ENCODE measurements at places on chromosomes 6 and 20.

DNA sequence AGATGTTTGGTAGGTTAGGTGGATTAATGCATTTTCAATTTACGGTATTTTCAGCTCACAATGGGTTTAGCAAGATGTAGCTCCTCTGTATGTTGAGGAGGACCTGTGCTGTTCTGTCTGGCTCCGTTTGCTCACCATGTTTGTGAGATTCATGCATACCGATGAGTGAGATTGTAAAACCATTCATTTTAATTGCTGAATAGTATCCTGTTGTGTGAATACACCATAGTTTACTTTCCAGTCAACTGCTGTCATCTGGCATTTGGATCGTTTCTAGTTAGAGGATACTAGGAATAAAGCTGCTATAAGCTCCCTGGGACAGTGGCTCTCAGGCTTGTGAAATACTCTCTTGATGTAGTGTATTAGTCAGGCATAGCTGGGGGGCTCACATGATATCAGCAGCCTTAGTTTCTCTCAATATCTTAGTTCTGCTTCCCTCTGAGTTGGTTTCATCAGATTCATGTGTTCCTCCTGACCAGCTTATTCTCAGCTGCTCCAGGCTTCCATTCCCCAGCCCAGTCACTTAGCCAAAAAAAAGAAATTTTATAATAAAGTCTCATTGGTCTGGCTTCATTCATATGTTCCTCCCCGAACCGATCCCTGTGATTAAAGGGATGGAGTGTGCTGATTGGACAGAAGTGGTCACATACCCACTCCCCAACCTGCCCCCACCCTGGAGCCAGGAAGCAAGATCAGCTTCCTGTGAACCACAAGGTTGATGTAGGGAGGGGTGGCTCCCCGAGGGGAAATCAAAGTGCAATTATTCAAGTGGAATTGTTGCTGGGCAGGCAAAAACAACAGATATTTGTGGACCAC is 10.9 kb upstream of the B4GALT5 start:
- DNase-seq: no peak

DNA sequence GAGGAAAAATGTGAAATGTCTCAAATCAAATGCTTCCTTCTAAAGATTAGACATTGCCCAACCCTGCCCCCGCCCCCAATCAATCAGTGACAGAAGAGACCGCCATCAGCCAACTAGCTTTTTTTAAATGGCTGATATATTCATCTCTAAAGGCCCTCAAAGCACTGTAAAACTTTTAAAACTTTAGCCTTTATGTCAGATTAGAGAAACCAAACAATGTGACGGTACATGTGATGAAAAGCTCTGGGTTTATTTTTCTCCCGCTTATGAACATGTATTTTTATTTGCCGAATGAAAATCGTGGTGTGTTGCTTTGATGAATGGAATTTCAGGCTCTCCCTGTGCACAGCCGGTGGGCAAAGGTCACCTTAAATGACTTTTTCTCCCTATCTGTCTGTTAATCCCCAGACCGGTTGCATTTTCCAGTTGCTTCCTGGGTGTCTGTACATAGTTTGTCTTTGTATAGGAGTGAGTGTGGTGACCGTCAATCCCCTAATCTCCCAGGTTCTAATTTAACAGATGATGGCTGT is 38.5 kb downstream of the TBC1D7 start:
- no peak for DNase-seq

DNA sequence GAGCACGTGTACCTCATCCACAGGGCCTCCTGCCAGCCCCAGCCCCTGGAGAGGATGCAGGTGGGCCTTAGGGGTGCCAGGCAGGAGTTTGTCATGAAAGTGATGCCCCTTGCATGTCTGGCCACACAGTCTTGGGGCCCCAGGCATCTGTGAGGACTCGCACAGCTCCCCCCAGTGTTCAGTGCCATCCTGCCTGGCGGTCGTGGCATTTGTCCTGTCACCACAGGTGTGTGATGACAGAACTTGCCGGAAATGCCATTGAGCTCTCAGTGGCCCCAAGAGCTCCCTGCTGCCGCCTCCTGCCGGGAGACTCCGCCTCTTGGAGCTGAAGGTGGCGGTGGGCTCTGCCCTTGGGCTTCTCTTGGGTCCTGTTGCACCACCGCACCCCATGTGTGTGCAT is 30.6 kb upstream of the ADRM1 start:
- no peak for DNase-seq

DNA sequence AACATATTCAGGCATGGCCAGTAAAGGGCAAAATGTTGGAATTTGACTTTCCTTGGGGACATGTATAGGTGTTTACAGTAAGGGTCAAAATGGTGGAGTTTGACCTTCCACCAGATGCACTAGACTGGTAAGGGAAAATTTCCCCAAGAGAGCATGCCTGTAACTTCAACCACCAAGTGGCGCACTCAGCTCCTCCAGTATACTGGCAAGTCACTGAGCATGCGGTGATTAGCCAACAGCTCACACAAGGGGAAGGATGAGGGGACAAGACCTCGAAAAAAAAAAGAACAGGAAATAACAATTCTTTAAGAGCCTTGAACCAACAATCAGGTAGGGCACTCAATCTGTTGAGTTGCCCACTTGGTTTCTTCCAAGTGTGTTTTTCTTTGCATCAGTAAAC is 140.9 kb downstream of the EYS start:
- DNase-seq: no peak

- DNase-seq: no peak
These were observed 54.2 kb downstream of the NFATC2 start for GRCh38 chr20:51488331-51488730.
